Ureter (tissue), 1 donor: ENCODE measurements at places on chromosomes 6 and 20.

GRCh38 chr6:81515562-81516453 is 236.7 kb downstream of the TENT5A start:
- DNase-seq, result no peak

GRCh38 chr6:24481449-24481848 is 7.9 kb downstream of the GPLD1 start:
- DNase-seq, result no peak

DNA sequence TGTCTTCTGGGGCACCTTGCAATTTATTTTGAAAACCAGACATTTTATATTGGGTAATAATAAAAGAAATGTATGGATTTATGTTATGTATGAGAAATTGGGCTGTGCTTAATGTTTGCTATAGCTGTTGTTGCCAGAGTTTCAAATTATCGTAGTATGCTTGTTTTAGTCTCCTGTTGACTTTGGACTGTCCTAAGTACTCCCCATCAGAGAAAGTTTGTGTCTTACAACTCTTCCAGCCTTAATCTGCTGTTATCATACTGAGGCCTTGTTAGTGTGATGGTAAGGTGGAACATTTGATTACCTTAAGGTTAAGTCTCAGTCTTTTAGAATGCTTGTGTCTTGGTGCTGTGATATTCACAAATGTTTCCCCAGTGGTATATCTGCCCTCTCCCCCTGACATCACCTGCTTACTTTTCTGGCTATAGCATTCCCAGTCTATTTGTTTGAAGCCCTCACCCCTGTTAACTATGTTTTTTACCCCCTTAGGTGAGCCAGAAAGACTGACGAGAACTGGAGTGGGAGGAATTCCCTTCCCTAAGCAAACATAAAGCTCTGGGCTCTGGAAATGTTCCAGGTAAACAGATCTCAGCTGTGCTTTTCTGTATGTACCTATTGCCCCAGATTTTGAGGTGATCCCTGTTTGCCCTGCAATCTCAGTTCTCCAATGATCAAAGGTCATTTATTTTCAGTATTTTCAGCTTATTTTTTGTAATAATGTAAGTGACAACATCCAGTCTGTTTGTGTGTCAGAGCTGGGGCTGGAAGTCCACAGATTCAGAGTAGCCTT is 581.1 kb upstream of the CITED2 start:
- DNase-seq, result no peak

DNA sequence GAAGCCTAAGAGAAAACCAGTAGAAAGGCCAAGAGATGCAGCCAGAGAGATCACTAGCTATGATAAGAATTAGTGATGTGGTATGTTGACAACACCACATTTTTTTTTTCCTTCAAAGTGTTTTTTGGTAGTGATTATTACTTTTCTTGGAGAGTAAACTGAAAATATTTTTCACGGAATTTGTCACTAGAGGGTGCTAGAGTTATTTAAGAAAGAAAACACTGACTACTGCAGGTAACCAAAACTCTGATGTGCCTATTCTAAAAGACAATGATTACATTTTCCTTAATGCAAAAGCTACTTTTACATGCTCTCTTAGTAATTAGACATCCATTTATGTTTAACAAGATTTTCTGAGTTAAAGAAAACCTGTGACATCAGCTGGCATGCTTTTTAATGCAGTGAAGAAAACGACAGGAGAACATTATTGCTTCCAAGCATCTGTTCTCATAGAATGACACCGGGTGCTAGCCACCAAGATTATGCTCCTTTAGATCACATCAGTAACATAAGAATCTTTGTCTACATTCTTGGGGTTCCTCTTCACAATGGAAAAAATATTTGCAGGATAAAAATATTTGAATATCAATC is 28.8 kb downstream of the RWDD2A start:
- DNase-seq, result no peak
